ENCODE measurements at places on chromosomes 2 and 18. TPM values are rescaled to one million over a fixed set of nuclear protein-coding genes. Genes with fewer than 3 reads are reported as not detected.
A peak's percentile ranks its signal among the peaks of the same experiment; 100 is the strongest.

- DNase-seq, result peak; percentile 92
Observed at GRCh38 chr2:127014630-127015029, 92.3 kb downstream of the BIN1 start.

GRCh38 chr2:237540823-237541222, 25.6 kb upstream of the PRLH start:
- DNase-seq, result peak; percentile 66

Gene FHL2
- 346 TPM for total RNA-seq

GRCh38 chr18:22031611-22032010, 137.8 kb upstream of the GATA6 start:
- no peak for DNase-seq

Measured in fibroblast of villous mesenchyme (primary cell).